ENCODE measurements at places on chromosomes 1 and 21. TPM values are rescaled to one million over a fixed set of nuclear protein-coding genes. Genes with fewer than 3 reads are reported as not detected.

- H3K27me3 ChIP-seq = no peaks in the 10 kb centered on the region
- no peak overlapping the region for H3K4me3 ChIP-seq
- no peak overlapping the region for H3K27ac ChIP-seq
These were observed 2.1 kb downstream of the MOV10 start for GRCh38 chr1:112676543-112676942.

The CYP4A11 gene
- not detected for total RNA-seq

DNA sequence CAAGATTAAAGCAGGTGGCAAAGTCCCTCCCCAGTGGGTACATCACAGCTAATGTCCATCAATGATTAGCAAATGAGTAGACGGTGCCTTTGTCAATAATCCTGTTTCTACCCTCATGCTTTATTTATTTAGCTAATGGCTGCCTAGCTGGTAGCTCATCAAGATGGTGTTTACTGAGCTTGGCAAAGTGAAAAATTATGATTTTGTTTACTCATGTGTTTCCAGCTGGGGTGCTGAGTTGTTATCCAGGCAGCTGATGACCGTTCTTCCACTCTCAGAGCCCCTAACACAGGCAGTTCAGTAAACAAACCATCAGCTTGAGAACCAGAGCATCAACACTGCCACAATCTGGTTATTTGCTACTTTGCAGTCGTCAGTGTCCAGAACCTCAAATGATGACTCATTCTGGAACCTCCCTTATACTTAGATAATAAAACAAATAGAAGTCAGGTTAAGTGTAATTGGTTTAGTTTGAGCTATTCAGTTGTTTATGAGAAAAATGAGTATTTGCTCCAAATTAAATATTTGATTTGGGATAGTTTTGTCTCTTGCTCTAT is 163.9 kb downstream of the ST6GALNAC5 start:
- peak overlapping the region; percentile 74 for H3K27ac ChIP-seq
- no peaks in the 10 kb centered on the region for H3K36me3 ChIP-seq
- no peaks in the 10 kb centered on the region for H3K27me3 ChIP-seq
- peak; percentile 87 for DNase-seq
- H3K4me1 ChIP-seq = peaks cover 20% of the 10 kb centered on the region

DNA sequence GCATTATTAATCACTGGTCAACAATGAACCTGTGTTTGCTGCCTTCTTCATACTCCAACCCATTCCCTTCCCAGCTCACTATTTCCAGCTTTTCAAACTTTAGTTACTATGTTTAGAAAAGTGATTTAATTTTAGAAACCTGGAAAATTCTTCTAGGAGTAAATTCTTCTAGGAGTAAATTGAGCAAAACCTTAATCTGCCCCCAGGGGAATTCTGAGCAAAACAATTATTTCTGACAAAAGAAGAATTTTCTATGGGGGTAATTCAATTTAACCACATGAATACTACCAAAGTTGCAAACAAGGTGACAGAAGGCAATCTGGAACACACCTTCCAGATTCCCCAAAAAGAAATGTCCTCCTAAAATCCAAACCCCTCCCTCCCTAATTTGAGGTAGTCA is 1.8 kb downstream of the LUZP1 start:
- peaks cover 12% of the 10 kb centered on the region for H3K4me1 ChIP-seq
- no peak for DNase-seq
- H3K36me3 ChIP-seq = no peaks in the 10 kb centered on the region
- H3K27ac ChIP-seq = no peak overlapping the region

DNA sequence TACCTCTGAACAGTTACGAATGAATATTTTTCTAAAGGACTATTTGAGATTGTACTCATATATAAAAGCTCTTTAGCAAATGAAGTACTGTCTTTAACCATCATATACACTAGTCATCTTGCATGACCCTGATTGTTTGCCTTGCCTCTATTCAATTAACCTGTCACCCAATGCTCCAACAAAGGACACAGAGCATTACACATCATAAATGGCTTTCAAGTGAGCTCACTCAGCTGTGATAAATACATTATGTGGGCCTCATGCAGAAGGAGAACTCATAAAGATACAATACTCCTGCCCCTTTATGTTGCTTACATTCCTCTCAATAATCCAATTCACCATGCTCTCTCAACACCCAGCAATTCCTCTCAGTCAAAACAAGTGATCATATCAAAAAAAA is 993.0 kb upstream of the PRMT6 start:
- H3K27me3 ChIP-seq = no peaks in the 10 kb centered on the region
- DNase-seq = peak; percentile 17
- H3K4me3 ChIP-seq = no peak overlapping the region
- H3K4me1 ChIP-seq = no peaks in the 10 kb centered on the region
- H3K27ac ChIP-seq = no peak overlapping the region
- H3K36me3 ChIP-seq = no peaks in the 10 kb centered on the region

The IFNLR1 gene
- total RNA-seq = 8.9 TPM

GRCh38 chr1:10662824-10663677 is 133.4 kb downstream of the CASZ1 start:
- H3K27me3 ChIP-seq = no peaks in the 10 kb centered on the region
- no peak overlapping the region for H3K27ac ChIP-seq
- H3K4me3 ChIP-seq = no peak overlapping the region
- no peak for DNase-seq

DNA sequence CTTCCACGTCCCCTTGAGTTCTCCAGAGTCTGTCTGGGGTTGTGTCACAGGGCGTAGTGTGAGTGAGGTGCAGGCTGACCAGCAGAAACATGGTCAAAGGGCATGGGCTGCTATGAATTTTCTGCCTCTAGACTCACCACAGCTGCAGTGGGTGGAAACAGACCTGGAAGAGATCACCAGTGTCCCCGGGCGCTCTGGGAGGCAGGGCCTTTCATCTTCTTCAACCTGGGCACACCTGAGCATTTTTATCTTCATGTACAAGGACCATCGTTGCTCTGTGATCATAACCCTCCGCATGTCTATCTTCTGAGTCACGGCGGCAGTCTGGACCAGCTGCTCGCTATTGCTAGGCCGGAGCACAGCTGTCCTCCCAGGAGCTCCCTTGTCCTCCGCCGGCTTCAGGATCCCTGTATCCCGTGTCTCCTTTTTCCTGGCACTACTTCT is 29.6 kb downstream of the DEGS1 start:
- no peak overlapping the region for H3K4me3 ChIP-seq
- H3K4me1 ChIP-seq = peaks cover 26% of the 10 kb centered on the region
- no peak overlapping the region for H3K27ac ChIP-seq

The IL19 gene
- total RNA-seq = not detected
